CD4-positive, alpha-beta T cell treated with Interleukin-1 beta for 1 hour (primary cell): ENCODE measurements at places on chromosomes 11 and 22.

DNA sequence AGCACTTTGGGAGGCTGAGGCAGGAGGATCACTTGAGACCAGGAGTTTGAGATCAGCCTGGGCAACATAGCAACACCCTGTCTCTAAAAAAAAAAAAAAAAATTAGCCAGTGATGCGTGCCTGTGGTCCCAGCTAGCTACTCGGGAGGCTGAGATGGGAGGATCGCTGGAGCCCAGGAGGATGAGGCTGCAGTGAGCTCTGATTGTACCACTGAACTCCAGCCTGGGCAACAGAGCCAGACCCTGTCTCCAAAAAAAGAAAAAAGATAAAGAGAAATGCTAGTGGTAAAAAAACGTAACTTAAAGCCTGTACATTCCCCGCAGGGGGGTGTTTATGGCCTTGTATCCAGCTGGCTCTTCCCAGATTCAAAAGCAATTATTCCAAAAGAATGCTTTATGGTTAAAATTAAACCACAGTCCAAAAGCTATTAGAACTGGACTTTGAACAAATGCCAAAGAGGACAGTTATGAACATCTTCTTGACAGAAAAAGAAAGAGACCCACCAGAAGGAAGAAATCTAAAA is 16.4 kb upstream of the SNX32 start:
- DNase-seq = no peak

DNA sequence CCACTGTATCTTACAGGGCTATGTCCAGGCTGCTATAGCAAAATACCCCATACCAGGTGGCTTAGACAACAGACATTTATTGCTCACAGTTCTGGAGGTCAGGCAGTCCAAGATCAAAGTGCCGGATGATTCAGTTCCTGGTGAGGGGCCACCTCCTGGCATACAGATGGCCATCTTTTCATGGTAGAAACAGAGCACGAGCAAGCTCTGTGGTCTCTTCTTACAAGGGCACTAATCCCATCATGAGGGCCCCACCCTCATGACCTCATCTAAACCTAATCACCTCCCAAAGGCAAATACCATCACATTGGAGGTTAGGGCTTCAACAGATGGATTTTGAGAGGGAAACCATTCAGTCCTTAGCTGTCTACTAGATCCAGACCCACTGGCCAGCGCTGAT is 117.4 kb upstream of the NECTIN1 start:
- no peak for DNase-seq

DNA sequence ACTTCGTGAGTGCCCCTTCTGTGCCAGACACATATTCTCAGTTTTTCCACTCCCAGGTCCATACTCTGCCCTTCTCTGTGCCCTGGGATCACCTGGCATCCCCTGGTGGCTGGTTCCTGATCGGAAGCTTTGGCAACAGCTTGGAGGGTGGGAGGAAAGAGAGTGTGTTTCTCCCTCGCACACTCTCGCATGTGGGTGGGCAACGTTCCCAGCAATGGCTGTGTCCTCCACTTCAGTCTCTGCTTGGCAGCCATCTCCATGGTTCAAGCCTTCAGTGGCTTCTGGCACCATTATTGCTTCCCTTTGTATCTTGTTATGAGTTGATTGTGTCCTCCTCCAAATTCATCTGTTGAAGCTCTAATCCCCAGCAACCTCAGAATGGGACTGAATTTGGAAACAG is 342.7 kb upstream of the SYN3 start:
- no peak for DNase-seq

DNA sequence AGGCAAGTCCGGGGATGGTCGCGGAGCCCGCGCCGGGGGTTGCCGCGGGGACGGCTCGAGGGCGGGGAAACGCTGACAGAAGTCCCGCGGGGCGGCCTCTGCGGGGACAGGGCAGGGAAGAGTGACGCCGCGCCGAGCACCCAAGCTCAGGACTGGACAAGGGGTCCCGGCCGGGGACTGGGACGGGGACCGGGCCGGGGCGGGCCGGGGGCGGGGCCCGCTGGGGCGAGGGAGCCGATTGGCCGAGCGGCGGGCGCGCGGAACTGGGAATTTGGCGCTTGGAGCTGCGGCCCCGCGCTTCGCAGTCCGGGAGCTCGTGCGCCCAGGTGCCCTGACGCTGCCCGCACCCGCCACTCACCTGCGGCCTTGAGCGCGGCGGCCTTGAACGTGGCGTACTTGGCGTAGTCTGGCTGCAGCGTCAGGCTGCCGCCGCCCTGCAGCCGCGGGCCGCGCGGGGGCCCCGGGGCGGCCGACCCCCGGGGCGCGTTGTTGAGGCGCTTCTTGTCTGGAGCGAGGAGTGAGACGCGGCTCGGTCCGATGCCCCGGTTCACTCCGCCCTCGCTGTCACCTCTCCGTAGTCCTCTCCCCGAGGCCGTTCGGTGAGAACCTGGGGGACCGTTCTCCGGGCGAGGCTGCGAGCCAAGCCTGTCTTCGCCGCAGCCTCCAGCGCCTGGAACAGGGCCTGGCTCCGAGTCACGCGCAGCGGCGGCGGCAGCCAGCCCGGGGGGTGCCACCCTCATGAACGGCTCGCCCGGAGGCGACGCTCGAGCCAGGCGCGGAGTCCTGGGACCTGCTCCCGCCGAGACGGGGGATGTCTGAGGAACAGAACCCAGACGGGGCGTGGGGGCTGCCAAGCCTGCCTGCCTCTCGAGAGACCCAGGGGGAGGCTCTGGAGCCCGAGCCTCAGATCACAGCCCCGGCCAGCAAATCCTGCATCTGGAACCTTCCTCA is 4.5 kb downstream of the SHISA8 start:
- no peak for DNase-seq

DNA sequence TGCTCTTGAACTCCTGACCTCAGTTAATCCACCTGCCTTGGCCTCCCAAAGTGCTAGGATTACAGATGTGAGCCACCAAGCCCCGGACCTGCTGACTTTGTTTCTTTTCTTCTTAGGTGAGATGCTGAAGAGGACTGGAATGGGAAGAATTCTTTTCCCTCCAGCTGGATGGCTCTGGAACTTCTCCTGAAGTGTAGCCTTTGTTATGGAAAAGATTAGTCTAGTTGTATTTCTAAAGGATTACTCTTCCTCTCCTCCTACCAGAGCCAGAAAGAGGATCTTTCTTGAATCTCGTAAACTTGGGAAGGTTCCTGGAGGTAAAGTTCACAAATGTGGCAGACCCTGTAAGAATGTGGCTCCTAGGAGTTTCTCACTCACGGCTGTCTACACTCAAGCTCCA is 95.4 kb upstream of the LARGE1 start:
- no peak for DNase-seq

GRCh38 chr22:42178910-42179519 is 48.4 kb upstream of the CYP2D6 start:
- DNase-seq = no peak

DNA sequence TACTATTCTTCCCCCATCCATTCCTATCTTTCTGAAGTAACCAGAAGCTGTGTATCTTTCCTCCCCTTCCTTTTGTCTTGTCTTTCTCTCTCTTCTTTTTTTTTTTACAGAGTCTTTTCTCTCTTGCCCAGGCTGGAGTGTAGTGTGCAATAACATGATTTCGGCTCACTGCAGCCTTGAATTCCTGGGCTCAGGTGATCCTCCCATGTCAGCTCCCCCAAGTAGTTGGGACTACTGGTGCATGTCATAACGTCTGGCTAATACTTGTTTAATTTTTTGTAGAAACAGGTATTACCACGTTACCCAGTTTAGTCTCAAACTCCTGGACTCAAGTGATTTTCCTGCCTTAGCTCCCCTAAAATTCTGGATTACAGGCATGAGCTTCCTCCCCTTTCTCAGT is 86.5 kb downstream of the IGLL5 start:
- no peak for DNase-seq

DNA sequence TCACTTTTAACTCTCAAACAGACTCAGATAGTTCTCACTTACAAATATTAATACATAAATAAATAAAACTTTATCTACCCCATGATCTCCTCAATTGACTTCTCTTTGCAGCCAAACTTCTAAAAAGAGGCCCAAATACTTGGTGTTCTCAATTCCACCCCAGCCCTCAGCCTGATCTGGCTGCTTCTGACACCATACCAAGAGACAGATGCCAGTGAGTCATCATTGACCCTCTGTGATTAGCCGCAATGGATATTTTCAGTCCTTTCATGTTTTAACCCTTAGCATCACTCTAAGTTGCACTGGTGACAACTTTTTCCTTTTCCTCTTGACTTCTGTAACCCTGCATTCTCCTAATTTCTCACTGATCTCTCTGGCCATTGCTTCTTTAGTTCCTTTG is 184.1 kb upstream of the ARHGAP20 start:
- DNase-seq = no peak

- no peak for DNase-seq
These were observed 61.4 kb downstream of the C11orf58 start for GRCh38 chr11:16799890-16800289.

- DNase-seq = no peak
These were observed 11.6 kb downstream of the CD59 start for GRCh38 chr11:33724644-33725035.

GRCh38 chr11:43922295-43922648 is 20.2 kb upstream of the C11orf96 start:
- DNase-seq = no peak

DNA sequence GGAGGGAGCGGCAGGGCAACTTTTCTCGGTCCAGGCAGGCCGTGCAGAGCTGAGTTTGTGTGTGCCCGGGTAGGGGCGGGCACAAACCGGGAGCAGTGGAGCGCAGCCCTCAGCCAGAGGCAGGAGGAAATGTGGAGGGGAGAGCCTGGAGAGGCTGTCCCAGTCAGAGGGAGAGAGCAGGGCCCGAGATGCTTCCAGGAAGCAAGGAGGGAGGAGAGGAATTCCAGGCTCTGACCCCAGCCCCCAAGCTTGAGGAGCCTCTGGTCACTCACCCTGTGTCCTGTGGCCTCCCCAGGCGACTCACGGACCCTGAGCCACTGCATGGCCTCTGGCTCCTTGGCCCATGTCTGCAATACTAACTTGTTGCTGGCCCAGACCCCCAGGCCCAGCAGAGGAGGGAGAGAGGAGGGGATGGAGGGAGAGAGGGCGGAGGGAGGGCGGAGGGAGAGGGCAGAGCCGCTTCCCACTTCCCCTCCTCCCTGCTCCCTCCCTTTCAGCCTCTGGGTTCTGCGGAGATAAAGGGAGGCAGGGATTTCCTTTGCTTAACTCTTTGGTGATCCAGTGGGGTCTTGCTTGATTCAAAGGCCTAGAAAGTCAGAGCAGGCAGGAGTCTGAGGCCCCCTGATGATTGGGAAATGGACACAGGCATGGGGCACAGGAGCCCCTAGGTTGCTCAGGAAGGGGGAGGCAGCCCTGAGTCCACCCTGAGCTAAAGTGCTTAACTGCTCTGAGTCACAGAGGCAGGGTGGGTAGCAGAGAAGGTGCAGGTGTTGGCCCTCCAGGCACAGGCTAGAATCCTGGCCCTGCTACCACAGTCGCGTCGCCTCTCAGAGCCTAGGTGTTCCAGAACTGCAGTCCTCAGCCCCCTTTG is at the start of gene C1QTNF6:
Gene C1QTNF6, minus strand, starts transcription at position 357 of the 871 bp plus-strand sequence. Its CDS starts 34 bp downstream, at position 323.
- DNase-seq = no peak

DNA sequence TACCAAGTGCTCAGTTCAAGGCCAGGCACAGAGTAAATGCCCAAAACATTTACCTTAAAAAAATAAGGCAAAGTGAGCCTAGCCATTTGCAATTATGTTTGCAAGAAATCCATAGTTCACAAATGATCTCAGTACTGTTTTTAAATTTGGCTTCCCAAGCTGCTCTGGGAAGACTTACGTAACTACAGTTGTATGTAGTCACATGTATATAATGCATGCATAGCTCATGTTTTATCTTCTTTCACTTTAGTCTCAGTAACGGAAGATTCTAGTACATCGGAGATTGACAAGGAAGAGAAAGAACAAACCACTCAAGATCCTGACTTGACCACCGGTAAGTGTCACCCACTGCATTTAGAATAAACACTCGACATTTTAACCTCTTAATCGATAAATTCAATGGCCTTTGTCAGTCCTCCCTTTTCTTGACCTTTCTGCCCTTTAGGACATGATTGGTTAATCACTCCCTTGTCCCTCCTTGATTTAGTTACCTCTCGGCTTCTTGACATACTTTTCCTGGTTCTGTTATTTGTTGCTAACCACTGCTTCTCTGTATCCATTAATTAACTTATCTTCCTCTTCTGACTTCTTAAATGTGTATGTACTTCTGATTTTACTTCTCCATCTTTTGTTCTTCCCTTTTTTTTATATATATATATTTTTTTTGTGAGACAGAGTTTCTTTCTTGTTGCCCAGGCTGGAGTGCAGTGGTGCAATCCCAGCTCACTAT is 18.0 kb upstream of the JHY start:
- no peak for DNase-seq
